ENCODE measurements at places on chromosomes 11 and 22.

GRCh38 chr22:24178502-24179440 is 2.5 kb upstream of the SUSD2 start:
- no peak for DNase-seq

DNA sequence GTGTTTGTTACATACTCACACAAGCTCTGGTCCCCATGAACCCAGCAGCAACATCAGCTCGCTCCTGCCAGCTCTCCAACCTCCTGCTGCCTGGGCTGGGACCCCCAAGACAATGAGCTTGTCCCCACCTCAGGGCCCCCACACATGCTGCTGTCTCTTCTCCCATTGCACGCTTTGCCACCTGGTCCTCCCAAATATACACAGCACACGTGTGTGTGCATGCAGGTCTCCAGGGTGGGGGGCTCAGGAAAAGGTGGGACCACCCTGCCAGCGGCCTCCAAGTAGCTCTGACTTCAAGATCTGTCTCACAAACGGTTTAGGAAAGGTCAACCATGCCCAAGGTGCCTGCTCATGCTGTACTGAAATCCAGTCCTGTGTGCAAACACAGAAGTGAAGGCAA is 68.1 kb upstream of the CCND1 start:
- no peak for DNase-seq

DNA sequence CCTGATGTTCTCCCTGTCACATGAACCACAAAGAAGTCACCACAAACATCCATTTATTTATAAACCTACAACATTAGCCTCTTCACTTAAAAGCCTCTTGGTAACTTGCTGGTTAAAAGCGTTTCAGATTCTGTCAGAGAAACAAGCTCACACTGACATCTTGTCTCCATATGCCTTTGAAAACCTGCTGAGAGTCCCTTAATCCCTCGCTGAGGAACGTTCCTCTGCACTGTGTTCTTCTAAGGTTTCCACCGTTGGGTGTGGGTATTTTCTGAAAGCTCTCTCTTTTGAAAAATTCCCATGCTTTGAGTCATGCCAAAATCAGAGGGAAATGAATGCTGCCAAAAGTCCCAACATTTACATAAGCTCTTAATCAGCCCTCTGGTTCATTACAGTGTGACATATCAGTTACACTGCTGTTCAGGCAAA is 149.8 kb downstream of the CCDC34 start:
- no peak for DNase-seq

GRCh38 chr11:104487046-104487806 is 323.3 kb upstream of the PDGFD start:
- DNase-seq = no peak

- DNase-seq = no peak
Observed at GRCh38 chr22:26259510-26259909, 90.2 kb downstream of the SEZ6L start.
